Iris pigment epithelial cell (primary cell): ENCODE measurements at places on chromosomes 7 and 10.

DNA sequence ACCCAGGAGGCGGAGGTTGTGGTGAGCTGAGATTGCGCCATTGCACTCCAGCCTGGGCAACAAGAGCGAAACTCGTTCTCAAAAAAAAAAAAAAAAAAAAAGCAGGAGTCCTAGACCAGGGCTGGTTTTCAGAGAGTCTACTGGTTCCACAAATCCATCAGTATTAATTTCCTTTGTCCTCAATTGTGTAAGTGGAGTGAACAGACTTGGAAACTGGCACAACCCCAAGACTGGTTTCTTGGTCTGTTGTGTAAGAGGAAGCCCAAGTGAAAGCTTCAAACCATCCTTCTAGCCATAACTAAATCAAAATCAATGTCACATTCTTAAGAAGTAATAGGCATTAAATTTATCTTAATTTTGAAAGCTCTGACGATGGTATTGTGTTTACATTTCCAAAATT is 213.6 kb downstream of the DGKI start:
- DNase-seq, result peak; percentile 51

- peak; percentile 36 for DNase-seq
Observed at GRCh38 chr10:31645786-31646185, 282.8 kb downstream of the ARHGAP12 start.

DNA sequence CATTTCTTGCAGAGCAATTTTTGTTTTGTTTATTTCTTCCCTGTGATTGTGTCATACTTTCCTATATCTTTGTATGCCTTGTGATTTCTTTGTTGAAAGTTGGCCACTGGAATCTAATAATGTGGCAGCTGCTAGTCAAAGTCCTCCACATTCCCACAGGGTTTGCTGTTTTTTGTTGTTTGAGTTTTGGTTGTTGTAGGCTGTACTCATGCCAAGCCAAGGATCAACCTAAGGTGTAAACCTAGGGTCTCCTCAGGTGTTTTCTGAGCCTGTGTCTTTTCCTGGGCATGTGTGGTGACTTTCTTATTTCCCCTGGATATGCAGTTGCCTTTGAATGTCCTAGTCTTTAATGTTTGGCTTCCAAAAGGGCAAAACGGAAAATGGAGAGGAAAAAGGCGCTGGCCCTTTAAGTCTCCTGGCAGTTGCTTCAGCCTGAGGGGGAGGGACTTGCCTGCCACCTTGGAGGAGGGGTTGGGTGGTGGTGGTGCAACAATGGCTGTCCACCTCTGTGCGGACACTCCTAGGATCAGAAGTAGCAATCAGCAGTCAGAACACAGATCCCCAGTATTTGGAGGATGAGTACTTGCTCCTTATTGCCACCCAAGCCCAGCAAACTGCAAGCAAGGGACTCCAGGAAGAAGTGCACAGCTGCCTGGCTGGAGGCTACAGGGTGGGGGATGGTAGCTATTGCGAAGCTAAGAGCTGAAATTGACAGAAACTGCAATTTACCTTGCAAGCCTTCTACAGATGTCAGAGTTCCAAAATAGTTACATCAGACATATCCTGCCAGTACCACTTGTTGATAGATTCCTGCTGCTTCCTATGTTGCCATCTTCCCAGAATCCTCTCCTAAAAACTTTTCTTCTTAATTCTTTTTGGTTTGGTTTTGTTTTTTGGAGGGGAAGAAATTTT is 5.6 kb upstream of the ZNF518A start:
- DNase-seq, result peak; percentile 69

DNA sequence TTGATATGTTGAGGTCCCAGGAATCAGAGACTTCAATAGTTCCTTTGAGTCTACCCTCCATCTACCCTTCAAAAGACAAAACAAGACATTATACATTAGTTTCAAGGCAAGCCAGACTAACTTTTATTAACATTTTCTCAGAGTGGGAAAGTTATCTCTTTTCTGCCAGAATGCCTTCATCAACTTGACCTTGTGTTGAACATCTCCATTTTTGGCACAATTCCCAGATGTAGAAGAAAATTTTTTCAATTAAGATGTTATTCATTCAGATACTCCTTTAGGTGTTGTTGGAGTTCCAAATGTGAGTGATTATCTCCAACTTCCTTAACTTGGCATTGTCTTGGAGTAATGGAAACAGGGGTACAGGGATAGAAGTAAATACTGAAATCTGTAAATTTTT is 59.1 kb downstream of the NRF1 start:
- peak; percentile 62 for DNase-seq

- DNase-seq, result peak; percentile 47
Observed at GRCh38 chr10:11581213-11581612, 30.2 kb downstream of the USP6NL start.

DNA sequence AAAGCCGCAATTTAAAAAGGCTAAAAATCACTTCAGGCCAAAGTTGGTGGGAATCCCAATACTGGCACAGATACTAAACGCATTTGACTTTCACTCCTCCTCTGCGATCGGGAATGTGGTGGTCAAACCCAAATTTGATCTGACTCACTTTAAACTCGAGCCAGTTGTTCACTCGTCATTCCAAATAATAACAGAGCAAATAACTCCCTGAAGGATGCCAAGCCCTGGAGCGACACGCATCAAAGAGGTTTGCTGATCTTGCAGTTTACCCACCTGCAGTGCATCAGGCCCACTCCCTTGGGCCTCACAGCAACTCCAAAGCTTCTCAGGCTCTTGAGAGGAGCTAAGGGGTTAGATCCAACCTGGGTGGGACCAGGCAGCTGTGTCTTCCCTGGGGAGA is 12.2 kb downstream of the PTN start:
- no peak for DNase-seq

DNA sequence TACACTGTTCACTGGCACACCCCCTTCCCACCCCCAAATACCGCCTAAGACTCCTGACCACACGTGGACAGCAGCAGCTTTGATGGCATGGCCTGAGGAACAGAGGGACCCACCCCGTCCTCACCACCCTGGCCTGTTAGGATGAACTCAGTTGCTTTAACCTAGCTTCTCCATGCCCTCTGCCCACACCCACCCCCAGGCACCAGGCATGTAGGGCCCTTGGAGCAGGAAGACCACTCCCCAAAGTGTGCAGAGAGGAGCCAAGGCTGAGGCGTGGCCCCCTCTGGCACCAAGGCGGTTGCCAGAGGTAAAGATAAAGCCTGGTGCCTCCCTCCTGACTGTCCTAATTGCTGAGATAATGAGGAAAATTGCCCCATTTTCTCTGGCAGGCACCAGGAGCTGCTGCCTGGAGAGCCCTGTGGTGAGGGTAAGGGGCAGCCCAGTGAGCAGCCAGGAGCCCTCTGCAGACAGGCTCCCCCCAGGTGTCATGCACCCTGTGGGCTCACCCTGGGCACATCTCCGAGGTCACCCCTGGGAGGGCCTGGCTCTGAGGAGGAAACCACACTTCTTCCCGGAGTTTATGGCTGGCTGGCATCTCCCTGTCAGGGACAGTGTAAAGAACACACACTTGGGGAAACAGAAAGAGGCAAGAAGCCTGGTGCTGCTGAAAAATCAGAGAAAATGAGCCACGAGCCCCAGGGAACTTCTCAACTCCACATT is 47.7 kb downstream of the LRRC20 start:
- no peak for DNase-seq

- no peak for DNase-seq
Observed at GRCh38 chr7:158943713-158944112, 87.4 kb downstream of the DYNC2I1 start.

DNA sequence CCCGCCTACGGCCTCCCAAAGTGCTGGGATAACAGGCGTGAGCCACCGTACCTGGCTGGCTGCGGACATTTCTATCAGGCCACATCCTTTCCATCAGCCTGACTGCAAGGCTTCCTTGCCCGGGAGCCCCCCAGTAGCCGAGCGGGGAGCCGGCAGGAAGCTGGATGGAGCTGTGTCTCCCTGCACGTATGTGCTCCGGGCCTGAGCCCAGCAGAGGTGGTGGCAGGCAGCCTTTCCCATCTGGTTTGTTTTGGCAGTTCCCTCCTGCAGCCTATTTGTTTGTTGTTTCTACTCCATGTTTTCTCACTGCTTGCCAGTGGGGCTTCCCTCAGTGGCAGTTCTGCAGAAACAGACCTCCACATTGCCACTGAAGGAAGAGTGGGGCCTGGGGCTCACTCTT is 5.4 kb downstream of the POP7 start:
- no peak for DNase-seq
